ENCODE measurements at places on chromosomes 4 and X. TPM values are rescaled to one million over a fixed set of nuclear protein-coding genes. Genes with fewer than 3 reads are reported as not detected.

Gene ADH1A
- total RNA-seq: 0.36 TPM

Gene VCX3B
- not detected for total RNA-seq

Gene PAGE2
- not detected for total RNA-seq

Gene CTAG1A
- not detected for total RNA-seq

Gene STK26
- 0.53 TPM for total RNA-seq

Gene DDX53
- not detected for total RNA-seq

Gene HELQ
- total RNA-seq: 17.3 TPM

Gene NKX6-1
- total RNA-seq: not detected

Gene CORIN
- total RNA-seq: 0.06 TPM

Gene BEX1
- total RNA-seq: not detected

Measured in psoas muscle (tissue), 8 donors.